Neural progenitor cell (in vitro differentiated cells): ENCODE measurements at places on chromosomes 6 and 20.

DNA sequence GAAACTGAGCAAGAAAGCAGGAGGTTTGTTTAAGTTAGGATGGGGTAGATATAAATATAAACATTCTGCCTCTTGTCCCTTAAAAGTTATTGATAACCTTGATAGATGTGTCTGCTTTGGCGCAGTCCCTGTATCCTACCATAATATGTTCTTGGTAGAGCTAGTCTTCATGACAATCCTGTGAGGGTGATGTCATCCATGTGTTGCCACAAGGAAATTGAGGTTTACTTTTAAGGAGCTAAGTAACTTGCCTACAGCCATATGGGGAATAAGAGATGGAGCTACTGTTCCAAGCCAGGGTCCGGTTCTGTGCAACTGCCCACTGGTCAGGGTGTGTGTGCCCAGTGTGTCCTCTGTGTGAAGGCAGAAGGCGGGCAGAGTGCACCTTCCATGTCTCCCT lies 78.5 kb downstream of the SSR1 start:
- H3K27me3 ChIP-seq, result no peaks in the 10 kb centered on the region
- no peaks in the 10 kb centered on the region for H3K4me1 ChIP-seq
- no peak for DNase-seq
- no peaks in the 10 kb centered on the region for H3K36me3 ChIP-seq

GRCh38 chr6:150373260-150373701 lies 4.5 kb downstream of the IYD start:
- no peaks in the 10 kb centered on the region for H3K27me3 ChIP-seq
- no peak for DNase-seq
- H3K4me1 ChIP-seq, result no peaks in the 10 kb centered on the region
- no peak overlapping the region for H3K4me3 ChIP-seq
- H3K36me3 ChIP-seq, result no peaks in the 10 kb centered on the region

DNA sequence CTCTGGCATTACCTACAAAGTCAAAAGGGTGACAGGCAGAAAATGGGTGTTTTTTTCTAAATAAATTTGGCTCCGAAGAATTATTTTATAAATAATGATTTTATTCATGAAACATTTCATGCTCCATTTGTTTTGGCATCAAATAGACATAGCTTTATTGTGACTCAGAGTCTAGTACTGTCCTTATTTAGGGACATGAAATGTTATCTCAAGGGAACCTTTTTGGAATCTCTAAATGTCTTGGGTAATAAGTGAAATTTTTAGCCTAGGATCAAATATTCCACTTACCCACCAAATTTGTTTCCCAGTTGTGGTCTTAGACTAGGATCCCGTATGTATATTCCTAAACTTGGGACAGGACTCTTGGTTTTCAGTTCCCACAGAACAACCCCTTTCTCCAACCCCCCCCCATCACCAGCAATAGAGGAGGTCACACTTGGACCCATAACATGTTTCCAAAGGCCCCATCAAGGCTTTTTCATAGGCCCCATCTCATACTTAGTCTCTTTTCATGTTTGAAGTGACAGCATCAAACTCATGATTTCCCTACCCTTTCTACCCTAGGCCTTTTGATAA lies 81.8 kb downstream of the JAG1 start:
- H3K4me1 ChIP-seq, result peaks cover 15% of the 10 kb centered on the region
- no peak overlapping the region for H3K4me3 ChIP-seq
- H3K27ac ChIP-seq, result no peak overlapping the region
- no peak for DNase-seq
- no peaks in the 10 kb centered on the region for H3K36me3 ChIP-seq

- no peak for DNase-seq
- H3K4me3 ChIP-seq, result no peak overlapping the region
- H3K27ac ChIP-seq, result no peak overlapping the region
- H3K27me3 ChIP-seq, result no peaks in the 10 kb centered on the region
- no peaks in the 10 kb centered on the region for H3K4me1 ChIP-seq
Observed at GRCh38 chr20:7499201-7499600, 441.1 kb downstream of the HAO1 start.

DNA sequence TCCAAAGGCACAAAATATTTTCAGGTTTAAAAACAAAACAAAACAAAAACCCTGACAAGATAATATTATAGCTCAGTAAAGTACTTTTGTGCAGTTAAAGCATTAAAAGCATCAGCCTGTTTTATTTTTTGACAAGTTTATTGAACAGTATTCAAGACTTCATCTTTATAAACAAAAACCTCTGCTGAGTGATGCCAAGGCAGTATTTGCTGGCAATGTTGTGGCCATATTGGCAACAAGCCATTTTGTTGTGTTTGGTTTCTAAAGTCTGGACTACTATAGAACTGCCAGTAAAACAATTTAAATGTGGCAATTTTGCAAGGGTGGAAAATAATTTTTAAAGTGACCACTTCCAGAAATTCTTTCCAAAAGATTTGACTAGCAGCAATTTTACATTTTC lies 15.9 kb downstream of the CPNE1 start:
- no peaks in the 10 kb centered on the region for H3K4me1 ChIP-seq
- no peak overlapping the region for H3K27ac ChIP-seq
- no peak for DNase-seq
- no peak overlapping the region for H3K4me3 ChIP-seq

- no peak overlapping the region for H3K27ac ChIP-seq
- no peaks in the 10 kb centered on the region for H3K27me3 ChIP-seq
- H3K4me1 ChIP-seq, result no peaks in the 10 kb centered on the region
- no peak overlapping the region for H3K4me3 ChIP-seq
- DNase-seq, result no peak
- no peaks in the 10 kb centered on the region for H3K36me3 ChIP-seq
Observed at GRCh38 chr6:64062960-64063683, 427.5 kb downstream of the PHF3 start.

- no peaks in the 10 kb centered on the region for H3K27me3 ChIP-seq
- no peak overlapping the region for H3K27ac ChIP-seq
- H3K4me1 ChIP-seq, result peaks cover 20% of the 10 kb centered on the region
- no peak for DNase-seq
- H3K4me3 ChIP-seq, result no peak overlapping the region
Observed at GRCh38 chr6:169618526-169619490, 83.0 kb downstream of the WDR27 start.

- no peak overlapping the region for H3K27ac ChIP-seq
- H3K4me3 ChIP-seq, result no peak overlapping the region
- no peaks in the 10 kb centered on the region for H3K36me3 ChIP-seq
- no peaks in the 10 kb centered on the region for H3K27me3 ChIP-seq
Observed at GRCh38 chr6:62764841-62765240, 446.4 kb upstream of the FKBP1C start.

- DNase-seq, result no peak
- H3K27me3 ChIP-seq, result no peaks in the 10 kb centered on the region
- H3K27ac ChIP-seq, result no peak overlapping the region
- no peak overlapping the region for H3K4me3 ChIP-seq
Observed at GRCh38 chr6:17423026-17423425, 29.6 kb downstream of the CAP2 start.

DNA sequence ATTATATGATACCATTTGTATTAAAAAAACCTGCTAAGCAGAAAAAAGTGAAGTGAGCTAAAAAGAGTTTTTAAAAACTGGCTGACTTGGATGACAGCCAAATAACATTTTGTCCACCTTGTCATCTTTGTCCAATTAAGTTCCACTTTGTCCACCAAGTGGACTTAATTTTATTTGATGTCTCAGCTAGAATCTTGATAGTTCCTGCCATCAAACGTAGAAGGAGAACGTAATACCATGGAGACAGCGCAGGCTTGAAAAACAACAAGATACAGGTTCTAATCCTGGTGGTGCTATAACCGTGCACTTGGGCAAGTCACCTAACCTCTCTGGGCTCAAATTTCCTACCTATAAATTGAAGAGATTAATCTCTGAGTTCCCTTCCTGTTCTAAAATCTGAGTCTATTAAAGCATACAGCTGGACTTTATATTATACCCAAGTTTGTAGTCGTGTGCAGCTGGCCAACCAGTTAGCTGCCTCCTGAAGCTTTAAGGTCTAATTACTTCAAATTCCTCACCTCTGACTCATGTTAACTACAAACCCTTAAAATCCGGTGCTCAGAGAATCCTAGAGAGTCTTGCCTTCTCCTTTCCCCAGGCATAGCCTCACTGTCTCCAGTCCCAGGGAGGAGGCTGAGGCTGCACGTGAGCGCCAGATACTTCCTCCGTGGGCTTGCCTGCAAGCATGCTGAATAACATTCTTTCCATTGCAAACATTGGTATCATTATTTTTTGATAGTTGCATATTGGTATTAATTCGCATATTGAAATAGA lies 16.8 kb downstream of the TMEM244 start:
- H3K27me3 ChIP-seq, result no peaks in the 10 kb centered on the region
- no peaks in the 10 kb centered on the region for H3K36me3 ChIP-seq
- H3K4me1 ChIP-seq, result no peaks in the 10 kb centered on the region
- DNase-seq, result peak; percentile 33

DNA sequence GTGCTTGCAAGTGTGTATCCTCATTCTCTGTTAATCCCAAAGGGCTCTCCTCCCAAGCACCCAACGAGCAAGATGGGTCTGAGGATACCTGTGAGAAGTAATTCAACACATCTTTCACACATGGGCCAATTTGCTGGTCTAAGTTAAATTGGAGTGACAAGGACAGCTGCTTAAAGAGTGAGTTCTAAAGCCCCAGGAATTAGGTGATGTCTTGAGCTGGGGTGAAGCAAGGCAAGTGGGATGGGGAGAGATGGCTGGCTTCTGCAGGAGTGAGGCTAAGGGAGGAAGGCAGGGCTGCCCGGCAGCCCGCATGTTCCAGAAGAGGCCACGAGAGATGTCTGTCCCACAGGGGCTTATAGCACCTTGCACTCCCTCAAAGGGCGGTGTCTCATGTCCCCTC lies 288.5 kb downstream of the CDH26 start:
- no peak overlapping the region for H3K4me3 ChIP-seq
- H3K27ac ChIP-seq, result no peak overlapping the region
- no peak for DNase-seq
- H3K27me3 ChIP-seq, result no peaks in the 10 kb centered on the region

- peak; percentile 89 for DNase-seq
- H3K27me3 ChIP-seq, result peaks cover 10% of the 10 kb centered on the region
- H3K4me1 ChIP-seq, result peaks cover 42% of the 10 kb centered on the region
- no peak overlapping the region for H3K4me3 ChIP-seq
Observed at GRCh38 chr6:18748314-18748713, 361.2 kb downstream of the RNF144B start.

DNA sequence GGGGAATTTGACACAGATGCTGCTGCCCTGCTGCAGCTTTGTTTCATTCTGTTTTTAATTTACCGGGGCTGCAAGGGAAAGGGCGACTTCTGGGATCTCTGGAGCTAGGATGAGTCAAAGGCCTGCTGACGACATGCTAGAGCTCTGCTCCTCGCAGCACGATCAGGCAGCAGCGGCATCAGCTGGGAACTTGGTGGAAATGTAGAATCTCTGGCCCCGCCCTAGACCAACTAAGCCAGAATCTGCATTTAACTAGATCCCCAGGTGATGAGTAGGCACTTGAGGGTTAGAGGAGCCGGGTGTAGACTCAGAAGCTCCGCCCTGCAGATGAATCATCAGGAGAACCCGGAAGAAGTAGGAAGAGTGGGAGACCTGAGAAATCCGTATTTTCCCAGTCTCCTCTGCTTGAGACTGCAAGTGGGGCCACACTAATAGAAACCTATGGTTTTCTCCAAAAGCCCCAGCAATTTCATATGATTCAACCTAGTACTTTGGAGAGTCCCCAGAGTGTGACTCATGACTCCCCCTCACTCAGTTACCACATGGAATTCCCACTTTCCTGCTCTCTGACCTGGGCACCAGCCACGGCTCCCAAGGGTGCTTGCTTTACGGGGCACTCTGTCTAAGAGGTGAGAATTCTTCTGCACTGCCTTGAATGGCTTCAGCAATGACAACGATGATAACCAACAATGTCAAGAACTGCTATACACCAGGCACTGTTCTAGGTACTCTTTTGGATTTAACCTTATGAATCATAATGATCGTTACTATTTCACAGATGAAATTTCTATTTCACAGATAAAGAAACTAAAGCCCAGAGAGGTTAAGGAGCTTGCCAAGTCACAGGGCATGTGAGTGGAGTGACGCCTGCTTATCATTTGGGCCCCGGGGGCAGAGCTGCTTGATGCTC lies 18.1 kb downstream of the TUBB2B start:
- no peaks in the 10 kb centered on the region for H3K36me3 ChIP-seq
- peaks cover 17% of the 10 kb centered on the region for H3K4me1 ChIP-seq
- no peak overlapping the region for H3K27ac ChIP-seq
- H3K27me3 ChIP-seq, result no peaks in the 10 kb centered on the region

DNA sequence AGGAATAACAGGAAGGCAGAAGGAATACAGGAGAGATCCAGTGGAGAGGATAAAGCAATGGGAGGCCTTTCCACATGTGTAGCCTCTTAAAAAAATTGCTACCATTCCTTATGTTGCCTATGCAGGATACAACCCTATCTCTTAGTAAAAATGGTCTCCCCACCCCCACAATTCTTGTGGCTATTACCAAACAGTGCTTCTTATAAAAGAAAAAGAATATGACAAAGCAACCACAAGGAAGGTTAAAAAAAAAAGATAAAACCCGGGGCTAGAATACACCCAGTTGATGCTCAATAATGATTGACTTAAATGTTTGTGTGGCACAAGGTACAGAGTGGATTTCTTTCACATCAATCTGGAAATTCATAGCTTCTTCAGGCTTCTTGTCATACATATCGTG lies 250.9 kb downstream of the HIVEP2 start:
- no peaks in the 10 kb centered on the region for H3K36me3 ChIP-seq
- H3K4me1 ChIP-seq, result peaks cover 4% of the 10 kb centered on the region
- no peak for DNase-seq
- H3K27ac ChIP-seq, result no peak overlapping the region
- no peak overlapping the region for H3K4me3 ChIP-seq

DNA sequence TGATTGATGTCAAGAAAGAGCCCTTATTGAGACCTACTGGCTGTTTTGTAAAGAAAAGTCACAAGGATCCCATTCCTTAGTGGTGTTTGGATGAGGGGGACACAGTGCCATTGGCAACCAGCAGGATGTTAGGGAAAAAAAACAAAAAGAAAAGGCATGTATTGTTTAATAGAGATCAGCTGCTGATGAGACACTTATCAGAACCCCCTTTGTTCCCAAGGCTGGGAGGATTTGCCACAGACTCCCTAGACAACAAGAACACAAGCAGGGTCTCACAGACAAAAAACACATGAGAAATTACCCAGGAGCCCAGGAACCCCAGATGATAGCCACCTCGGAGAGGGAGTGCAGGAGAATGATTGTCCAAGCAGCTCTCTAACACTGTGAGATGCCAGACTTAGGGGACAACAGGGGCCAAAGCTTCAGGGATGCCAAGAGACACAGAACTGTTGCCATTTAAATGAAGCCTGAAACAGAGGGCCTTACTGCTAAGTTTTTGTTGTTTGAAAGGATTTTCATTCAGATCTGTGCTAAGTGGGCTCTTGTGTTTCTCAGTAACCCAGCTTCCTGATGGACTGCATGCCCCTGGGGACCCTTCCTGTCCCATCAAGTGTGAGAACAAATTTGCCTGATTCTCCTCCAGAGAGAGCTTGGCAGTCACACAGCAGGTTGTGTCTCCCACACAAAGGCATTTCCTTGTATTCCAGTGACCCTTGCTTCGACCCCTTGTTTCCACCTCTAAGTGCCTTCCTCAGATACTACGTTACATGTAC lies 48.7 kb upstream of the HEY2 start:
- no peaks in the 10 kb centered on the region for H3K36me3 ChIP-seq
- H3K4me1 ChIP-seq, result peaks cover 17% of the 10 kb centered on the region
- no peak overlapping the region for H3K27ac ChIP-seq
- DNase-seq, result peak; percentile 30
- H3K4me3 ChIP-seq, result no peak overlapping the region
- H3K27me3 ChIP-seq, result peaks cover 5% of the 10 kb centered on the region
